ENCODE measurements at places on chromosomes 4 and X.

DNA sequence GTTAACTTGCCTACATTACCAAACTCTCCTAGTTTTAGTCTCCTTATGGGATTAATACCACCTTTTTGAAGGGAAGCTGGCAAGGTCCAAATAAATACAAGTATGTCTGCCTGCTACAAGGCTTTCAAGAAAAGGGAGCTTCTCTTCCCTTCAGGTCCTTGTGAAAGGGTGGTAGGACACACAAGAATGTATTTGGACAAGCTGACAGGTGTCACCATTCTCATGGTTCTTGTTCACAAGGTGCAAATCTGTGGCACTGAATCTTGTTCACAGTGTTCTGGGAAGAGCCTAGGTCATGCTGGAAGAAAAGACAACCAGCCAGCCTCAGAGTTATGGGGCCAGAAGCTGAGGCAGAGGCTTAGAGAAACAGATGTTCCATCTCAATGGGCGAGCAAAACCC lies 41.9 kb downstream of the GPC3 start:
- DNase-seq = no peak

DNA sequence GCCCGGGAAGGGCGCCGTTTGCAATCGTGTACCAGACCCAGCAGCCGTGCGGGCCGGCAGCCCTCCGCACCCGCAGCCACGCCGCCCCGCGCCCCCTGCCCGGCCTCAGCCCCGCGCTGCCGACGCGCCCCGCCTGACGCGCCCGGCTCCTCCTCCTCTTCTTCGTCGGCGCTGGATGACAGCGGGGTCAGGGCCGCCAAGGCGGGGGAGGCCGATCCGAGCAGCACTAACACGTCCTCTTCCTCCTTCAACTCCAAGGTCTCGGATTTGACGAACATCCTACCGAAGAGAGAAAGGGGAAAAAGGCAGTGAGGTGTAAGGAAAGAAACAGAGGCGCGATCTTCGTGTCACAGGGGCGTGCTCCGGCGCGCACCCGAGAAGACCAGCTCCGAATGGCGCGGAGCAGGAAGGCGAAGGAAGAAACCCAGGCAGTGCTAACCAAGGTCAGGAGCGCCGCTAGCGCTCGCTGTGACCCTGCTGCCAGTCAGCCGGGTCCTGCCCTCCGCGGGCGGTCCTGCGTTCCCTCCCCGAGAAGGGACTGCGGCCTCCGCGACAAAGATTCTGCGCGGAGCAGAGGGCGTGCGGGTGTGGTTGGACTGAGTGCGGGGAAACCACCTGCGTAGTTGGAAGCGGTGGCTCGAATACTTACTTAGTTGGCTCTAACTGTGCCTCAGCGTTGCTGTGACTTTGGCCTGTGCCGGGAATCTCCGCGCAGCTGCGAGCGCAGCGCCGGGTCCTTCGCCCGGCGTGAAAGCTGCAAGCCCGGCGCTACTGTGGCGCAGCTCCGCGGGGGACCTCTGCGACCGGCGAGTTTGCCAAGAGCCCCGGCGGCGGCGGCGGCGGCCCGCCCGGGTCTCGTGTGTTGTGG lies 548 bp downstream of the NEUROG2 start:
- peak; percentile 67 for DNase-seq

DNA sequence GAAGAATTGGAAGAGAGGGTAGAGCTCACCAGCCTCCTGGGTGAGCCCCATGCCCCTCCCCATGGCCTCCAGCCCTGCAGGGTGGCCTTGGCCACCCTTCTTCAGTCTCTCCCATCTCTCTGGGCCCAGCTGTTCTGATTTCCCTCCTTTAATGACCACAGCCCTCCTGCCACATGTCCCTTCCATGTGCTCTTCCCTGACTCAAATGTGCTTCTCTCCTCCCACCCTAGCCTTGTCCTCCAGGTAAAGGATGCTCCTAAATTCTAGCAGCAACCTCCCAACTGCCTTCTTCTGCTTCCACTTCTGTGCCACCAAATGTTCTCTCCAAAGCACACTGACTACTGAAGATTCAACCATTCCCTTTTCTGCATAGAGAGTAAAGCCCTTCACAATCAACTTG lies 83.0 kb downstream of the ADRA2C start:
- no peak for DNase-seq

DNA sequence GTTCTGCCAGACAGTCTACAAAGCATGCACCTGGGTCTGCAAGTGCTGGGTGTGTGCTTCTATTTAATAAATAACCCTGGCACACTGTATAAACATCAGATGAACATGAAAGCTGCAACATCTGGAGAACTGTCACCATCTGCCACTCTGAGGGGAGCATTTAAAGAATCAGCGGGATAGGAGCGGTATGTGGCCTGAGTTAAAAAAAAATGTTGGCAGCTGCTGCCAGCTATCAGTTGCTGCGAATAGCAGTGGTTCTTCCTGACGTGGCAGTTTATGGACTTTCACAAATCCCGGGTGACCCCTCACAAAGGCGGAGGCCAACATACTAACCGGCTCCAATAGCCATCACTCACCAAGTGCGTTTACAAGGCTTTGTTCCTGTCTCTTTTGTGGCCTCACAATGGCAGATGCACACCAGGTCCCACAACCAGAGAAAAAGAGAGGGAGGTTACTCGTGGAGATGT lies 95.1 kb downstream of the RASL11B start:
- no peak for DNase-seq

GRCh38 chrX:7946960-7947359 lies 19.7 kb upstream of the PNPLA4 start:
- DNase-seq = no peak

GRCh38 chr4:133483600-133484246 lies 334.6 kb downstream of the PCDH10 start:
- no peak for DNase-seq

DNA sequence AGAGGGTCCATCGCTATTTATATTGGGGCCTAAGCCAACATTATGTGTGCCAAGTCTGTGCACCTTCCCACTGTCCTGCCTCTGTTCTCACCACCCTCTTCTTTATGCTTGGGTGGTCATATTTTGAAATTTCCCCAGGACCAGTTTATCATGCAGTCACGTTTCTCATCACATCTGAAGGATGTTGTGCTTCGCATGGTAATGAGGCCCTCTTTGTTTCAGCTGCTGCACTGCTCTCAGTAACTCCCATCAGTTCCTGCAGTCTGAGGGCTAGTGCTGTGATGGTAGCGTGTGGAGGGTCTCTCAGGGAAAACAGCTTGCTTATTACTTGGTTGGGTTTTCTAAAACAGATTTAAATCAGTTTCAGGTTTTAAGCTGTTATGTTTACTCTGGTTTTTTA lies 288.0 kb downstream of the AFF2 start:
- no peak for DNase-seq

GRCh38 chrX:48578661-48579128 lies 4.4 kb downstream of the RBM3 start:
- no peak for DNase-seq

DNA sequence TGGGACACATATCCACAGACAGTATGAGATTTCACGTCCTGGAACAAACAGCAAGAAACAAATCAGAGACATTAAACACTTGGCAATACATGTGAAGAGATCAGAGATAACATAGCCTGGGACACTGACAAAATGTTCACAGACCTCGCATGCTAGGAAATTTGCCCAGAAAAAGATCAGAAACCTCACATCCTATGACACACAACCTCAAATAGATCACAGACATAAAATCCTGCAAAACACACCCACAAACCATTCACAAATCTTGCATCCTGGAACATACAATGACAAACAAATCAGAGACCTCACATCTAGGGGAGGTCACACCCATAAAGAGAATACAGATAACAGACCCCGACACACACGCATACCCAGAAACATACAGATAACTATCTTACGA lies 18.0 kb downstream of the SUV39H1 start:
- no peak for DNase-seq

GRCh38 chr4:71237641-71238040 lies 101.2 kb upstream of the SLC4A4 start:
- no peak for DNase-seq

- no peak for DNase-seq
These were observed 226.9 kb upstream of the HCCS start for GRCh38 chrX:10884246-10884645.

DNA sequence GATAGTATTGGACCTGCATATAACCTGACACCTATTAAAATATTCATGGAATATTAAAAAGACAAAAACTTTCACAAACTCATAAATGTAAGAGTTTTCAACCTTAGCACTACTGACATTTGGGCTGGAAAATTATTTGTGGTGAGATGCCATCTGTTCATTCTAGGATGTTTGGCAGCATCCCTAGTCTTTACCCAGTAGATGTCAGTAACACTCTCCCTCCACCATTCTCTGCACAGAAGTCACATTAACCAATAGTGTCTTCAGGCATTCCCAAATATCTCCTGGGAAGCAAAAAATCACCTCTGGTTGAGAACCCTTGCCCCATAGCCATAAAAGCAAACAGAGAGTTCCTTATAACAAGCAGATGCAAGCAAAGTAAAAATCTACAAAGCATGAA lies 41.4 kb upstream of the NDST4 start:
- no peak for DNase-seq

DNA sequence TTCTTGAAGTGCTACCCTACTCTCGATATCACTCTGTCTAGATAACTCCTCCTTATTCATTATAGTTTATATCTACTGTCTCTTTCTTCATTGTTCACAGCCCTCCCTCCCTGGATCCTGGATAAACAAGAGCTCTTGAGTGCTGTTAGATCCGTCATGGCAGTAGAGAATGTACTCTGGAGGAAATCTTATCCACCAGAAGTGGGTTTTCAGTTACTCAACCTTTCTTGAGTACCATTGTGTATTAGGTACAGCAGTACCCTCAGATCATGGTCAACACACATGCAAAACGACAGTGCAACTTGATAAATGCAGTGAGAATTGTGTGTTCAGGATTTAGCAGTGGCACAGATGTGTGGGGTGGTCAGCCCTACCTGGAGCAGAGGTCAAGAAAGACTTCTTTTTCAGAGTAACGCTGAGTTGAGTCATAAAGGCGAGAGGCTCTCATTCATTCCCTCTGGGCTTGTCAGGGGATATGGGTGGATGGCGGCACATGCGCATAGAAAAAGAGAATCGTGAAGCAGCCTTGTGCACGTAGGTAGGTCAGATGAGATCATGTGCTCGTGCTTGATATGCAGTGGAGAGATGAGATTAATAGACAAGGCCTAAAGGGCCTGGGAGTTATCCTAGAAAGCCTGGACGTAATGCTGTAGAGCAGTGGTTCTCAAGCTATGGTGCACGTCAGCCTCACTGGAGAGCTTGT lies 89.5 kb downstream of the SNX25 start:
- no peak for DNase-seq

DNA sequence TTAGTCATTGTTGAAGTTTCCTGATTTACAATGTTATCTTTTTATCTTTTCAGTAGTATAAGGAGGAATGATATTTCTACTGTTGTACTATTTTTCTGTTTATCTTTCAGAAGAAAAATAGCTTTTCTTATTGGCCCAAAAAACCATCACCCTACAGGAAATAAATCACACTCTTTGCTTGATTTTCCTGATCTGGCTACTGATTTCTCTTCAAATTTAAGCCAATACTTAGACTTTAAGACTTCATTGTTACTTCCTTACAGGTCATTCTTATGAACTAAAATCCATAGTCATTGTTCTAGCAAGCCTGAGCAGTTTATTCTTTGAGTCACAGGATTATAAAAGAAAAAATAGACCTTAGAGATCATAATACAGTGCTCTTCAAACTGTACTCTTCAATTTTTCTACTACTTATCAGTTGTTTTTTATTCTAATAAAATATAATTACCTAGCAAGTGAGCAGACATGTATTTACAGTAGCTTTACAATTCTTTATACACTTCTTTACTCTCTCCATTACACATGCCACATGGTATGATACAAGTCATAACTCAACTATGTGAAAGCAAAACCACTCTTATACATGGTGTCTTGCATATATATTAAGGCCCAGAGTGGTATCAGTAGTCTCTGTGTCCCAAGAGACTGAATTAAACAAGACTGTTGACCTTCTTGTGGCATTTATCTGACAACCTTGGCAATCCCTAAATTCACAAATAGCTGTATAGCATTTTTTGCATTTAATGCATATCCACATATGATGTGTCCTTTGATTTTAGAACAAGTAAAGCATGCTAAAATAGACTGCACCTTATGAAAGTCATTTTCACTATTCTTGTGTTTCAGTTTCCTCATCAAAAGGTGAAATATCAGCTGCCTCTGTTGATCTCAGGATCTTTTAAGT lies 47.9 kb downstream of the TET2 start:
- no peak for DNase-seq

DNA sequence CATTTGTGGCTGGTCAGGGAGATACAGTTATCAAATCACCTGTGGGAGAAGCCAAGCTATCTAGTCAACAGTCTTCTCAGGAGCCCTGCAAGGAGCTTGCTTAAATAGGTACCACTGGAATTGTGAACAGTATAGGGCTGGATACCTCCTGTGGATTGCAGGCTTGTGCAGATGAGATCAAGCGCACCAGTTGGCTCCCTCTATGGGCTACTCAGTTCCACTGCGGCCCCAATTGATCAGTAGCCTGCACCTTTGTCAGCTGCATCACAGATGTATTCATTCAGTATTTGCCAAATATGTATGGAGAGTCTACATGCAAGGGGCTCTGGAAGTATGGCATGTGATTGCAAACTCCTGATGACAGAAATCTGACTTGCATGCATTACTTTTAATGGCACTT lies 28.6 kb downstream of the TEX13A start:
- no peak for DNase-seq

DNA sequence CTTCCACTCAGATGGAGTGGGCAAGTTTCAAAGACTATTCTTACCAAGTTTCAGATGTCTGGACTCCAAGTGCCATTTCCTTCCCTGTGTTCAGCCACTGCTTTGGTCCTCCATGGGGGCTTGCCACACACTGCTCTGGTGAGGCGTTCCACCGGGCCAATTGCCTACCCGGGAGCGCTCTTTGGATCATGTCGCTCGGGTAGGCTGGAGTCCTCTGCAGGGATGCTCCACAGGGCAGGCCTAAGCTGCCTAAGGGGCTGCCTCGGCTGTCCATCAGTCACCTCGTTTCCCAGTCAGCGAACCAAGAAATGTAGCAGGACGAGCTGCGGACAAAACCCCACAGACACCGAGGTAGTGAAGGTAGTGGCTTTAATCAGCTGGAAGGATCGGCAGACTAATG lies 200.7 kb upstream of the KLF8 start:
- no peak for DNase-seq

- DNase-seq = no peak
These were observed 366.2 kb upstream of the PITX2 start for GRCh38 chr4:110989125-110989524.

DNA sequence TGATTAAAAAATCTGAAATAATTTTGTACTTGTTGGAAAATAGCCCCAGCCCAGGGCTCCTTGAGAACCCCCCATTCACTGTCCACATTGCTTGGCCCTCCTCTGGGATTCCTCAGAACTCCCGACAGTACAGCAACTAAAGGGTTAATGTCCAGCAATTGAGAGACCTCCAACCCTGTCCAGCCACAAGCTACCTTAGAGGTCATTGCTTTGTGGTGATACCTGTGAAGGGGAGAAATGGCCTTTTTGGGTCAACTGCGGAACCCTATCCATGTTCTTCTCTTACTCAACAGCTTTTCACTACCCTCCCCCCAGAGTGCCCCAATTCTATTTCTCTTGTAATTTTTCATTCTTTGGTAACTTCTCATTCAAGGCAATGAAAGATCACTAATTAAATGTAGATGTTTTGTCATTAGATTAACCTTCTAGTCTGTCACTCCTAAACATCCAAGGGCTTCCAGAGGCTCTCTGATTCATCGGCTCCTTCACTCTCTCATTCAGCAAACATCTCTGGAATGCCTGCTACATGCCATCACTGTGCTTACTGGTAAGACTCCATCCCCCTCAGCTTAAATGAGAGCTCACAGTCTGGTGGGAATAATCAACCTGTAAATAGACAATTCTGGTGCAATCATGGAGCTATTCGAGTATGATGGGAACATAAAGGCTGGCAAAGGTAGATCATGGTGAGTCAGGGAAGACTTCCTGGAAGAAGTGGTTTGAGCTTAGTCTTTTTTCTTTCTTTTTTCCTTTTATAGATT lies 241.4 kb upstream of the PGRMC2 start:
- no peak for DNase-seq

Data from activated CD4-positive, alpha-beta memory T cell treated with anti-CD3 and anti-CD28 coated beads for 36 hours (primary cell).